ENCODE measurements at places on chromosomes 5 and 9.

GRCh38 chr9:83432877-83433550 lies 105.2 kb downstream of the FRMD3 start:
- no peak for DNase-seq

GRCh38 chr5:57509501-57510260 lies 27.1 kb upstream of the ACTBL2 start:
- DNase-seq: no peak

GRCh38 chr5:170333161-170333910 lies 35.8 kb upstream of the LCP2 start:
- DNase-seq: peak; percentile 63

- DNase-seq: no peak
Measured at GRCh38 chr9:32069169-32069813, 315.2 kb upstream of the ACO1 start.

DNA sequence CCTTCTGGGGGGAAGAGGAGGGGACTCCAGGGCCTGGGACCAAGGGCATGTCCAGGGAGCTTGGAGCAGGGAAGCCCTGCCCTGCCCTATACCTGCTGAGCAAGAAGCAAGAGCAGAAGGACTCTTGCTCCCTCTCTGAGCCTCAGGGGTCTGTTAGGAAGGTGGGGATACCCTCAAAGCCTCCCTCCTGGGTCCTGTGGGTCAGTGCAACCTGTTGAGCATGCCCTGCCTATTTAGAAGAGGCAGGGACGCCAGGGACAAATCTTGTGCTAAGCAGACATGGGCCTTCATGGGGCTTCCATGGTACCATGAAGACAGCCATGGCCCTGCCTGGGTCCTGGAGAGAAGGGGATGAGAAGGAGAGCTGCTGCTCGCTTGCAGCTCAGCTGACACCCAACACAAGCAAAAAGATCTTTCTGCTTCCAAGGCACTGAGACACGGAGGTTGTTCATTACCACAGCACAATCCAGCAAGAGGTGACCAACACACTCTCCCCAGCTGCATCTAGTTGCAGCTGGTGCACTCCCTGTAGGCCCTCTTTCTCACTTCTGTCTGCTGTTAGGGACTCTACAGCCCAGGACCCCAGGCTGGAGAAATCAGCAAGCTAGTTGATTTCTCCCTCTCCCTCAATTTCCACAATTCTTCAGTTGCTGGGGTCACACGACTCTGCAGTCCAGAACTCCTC lies 39.3 kb downstream of the C9orf50 start:
- DNase-seq: no peak

- no peak for DNase-seq
Measured at GRCh38 chr5:145792840-145793239, 42.3 kb downstream of the PRELID2 start.

- DNase-seq: no peak
Measured at GRCh38 chr9:35861161-35861897, 8.9 kb downstream of the OR13J1 start.

DNA sequence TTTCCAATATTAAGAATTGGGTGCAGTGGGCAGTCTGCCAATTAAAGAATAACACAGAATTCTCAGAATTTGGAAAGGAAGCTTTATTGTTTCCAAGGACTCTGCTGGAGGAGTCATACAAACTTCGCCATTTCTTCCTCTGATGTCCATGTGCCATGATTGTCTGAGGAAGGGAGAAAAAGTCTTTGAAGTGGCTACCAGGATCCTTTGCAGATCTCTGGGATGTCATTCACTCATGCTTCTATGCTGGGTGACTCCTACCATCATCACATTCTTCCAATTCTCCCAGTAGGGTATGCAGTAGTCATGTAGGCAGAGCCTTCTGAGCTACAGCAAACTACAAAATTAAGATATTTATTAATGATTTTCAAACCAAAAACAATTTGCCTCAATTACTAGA lies 3.2 kb upstream of the SMAD5 start:
- no peak for DNase-seq

DNA sequence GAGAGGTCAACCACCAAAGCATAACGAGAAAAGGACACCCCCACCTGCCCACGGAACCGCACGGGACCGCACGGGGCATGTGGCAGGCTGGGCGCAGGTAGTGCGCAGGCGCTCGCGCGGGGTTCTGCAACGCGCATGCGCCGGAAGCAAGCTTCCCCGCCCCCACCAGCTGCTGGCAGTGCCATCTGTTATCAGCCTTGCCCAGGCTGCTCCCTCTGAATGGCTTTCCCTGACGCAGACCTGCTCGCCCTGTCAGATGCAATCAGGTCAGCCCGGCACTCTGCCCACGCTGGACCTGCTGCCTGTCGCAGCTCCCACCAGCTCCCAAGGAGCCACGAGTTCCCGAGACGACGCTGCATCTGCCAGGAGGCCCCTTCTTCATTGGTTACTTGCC lies 22.8 kb downstream of the PTCH1 start:
- peak; percentile 31 for DNase-seq

Data from activated T-cell treated with anti-CD3 and anti-CD28 coated beads for 4 hours (primary cell).